ENCODE measurements at places on chromosomes 2 and 18.
A peak's percentile ranks its signal among the peaks of the same experiment; 100 is the strongest.

DNA sequence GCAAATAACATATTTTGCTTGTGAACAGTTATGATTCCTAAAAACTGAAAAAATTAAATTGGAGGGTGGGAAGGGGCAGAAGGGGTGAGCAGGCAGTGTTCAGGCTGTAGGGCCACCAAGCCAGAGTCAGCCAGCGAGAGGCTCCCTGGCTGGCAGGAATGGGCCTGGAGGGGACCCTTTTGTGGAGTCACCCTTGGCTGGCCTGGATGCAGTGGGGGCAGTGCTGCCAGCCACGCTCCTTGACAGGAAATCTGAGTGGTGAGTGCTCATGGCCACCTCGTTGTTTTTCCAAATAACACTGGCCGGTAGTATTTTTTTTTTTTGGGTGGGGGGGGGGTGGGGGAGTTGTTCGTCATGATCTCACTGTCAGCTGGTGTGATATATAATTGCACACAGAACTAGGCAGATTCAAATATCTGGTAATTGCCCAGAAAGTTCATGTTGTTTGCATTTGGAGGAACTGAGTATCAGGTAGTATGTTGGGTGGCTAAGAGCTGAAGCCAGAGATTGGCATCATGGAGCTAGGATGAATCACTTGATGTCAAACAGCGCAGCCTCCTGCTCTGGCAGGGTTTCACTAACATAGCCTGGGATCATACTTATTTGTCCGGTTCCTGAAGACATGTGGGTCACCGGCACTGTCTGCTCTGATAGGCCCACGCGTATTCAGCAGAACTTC lies 160.0 kb downstream of the PTGR3 start:
- DNase-seq = no peak

GRCh38 chr2:121173806-121174205 lies 111.2 kb downstream of the TFCP2L1 start:
- no peak for DNase-seq

GRCh38 chr2:96202152-96202854 lies 6.3 kb downstream of the STARD7 start:
- peak; percentile 56 for DNase-seq

DNA sequence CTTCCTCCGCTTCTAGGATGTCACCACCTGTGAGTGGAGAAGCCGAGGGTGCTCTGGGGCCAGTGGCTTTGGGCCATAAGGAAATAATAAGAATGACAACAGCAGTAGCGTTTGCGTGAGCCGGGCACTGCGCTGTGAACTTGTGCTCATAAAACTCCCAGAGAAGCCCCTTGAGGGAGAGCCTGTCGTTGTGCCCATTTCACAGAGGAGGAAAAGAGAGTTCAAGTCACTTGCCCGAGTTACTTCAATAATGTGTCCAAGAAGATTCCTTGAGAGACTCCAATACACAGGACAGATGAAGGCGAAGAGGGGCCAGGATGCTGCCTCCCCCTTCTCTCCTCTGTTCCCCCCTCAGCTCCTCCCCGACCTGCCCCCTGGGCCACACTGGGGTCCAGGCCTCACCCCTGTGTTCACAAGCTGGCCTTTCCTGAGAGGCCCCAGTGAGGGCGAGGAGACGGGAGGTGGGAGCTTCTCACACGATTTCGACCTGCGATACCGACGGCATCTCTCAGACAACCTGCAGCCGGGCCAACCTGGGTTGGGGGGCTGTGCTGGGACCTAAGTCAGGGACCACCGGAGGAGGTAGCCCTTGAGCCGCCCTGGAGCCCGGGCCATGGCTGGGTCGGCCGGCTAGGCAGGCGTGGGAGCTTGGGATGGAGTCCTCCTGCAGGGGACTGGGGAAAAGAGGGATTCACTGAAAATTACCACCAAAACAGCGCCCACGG lies 53.5 kb upstream of the UBE2F start:
- no peak for DNase-seq

DNA sequence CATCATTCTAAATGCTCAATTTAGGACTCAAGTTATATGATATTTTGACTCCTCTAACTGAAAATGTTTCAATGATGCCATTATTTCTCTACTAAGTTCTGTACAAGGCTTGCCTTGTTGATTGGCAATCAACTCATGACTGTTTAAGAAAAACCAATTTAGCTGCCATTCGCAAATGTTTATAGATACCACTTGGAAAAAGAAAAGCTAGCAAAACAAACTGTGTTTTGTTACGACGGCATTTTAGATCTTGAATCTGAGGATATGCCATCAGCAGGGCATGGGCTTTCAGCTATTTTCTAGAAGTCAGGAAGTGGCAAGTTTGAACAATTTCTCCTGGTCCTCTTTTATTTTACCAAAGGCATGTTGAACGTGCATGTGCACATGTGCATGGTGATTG lies 65.3 kb downstream of the MREG start:
- no peak for DNase-seq

DNA sequence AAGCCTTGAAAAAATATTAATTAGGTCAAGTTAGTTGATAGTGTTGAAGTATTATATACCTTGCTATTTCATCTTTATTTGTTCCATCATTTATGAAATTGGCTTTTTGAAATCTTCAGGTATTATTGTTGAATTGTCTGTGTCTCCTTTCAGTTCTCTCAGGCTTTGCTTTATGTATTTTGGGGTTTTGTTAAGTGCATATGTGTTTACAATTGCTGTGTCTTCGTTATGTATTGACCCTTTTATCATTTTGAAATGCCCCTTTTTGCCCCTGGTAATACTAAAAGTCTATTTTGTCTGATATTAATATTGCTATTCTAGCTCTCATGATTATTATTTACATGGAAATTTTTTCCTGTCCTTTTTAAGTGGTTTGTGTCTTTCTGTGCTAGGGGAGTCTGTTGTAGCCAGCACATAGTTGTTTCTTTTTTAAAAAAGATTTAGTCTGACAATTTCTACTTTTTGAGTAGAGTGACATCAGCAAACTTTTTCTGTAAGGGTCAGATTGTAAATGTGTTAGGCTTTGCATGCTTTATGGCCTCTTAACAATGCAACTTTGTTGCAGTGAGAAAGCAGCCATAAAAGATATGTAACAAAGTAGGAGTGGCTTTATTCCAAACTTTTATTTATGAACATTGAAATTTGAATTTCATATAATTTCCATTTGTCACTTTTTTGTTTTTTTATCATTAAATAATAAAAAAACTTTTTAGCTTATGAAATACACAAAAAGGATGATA lies 19.9 kb downstream of the SOCS6 start:
- DNase-seq = no peak

GRCh38 chr2:99890568-99891427 lies 251.6 kb downstream of the AFF3 start:
- DNase-seq = no peak

DNA sequence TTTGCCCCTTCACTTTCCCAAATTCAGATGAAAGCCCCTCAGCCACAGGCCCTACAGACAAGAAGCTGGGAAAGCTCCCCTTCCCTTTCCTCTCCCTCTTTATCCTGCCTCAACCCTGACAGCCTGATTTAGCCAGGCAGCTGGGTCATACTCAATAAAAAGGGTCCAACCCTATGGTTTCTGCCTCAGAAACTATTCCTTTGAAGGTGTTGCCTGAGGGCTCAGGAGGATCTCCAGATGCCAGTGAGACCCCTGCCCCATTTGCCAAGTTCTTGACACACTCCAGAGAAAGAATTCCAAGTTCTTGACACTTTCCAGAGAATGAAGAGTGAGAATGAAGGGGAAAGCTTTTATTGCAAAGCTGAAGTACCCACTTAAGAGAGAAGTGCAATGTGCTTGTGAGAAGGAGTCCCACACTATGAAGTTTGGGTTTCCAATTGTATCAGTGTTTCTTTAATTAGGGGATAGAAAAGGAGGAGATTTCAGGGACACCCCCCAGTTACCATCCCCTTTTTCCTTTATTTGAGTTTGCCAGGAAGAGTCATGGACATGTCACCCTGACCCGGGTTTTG lies 576.2 kb downstream of the METTL4 start:
- DNase-seq = no peak

DNA sequence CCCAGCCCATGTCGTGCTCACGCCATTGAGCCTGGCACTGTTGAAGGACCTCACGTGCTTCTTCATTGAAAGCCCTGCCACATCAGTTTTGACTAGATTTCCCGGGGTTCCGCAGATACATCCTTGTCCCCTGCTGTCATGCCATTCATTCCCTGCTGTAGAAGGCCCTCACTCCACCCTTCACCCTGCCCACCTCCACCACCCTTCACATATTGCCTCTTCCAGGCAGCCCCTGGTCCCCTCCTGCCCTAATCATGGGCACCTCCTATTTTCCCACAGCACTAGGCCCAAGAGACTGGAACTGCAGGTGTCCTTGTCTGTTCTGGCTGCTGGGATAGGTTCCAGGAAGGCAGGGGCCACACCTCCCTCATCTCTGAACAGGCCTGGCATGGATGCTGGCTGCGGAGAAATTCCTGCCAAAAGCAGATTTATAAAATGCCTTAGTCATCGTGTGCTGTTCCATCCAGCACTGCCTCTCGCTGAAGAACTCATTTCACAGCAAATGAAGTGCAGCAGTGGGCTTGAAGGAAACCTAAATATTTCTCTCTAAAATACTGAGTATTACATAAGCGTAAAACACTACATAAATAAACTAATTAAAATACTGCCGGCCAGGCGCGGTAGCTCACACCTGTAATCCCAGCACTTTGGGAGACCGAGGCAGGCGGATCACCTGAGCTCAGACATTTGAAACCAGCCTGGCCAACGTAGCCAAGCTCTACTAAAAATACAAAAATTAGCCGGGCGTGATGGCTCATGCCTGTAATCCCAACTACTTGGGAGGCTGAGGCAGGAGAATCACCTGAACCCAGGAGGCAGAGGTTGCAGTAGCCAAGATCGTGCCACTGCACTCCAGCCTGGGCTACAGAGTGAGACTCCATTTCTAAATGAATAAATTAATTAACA lies 38.4 kb downstream of the EIF4E2 start:
- DNase-seq = peak; percentile 86
